ENCODE measurements at places on chromosomes 1 and 21.

DNA sequence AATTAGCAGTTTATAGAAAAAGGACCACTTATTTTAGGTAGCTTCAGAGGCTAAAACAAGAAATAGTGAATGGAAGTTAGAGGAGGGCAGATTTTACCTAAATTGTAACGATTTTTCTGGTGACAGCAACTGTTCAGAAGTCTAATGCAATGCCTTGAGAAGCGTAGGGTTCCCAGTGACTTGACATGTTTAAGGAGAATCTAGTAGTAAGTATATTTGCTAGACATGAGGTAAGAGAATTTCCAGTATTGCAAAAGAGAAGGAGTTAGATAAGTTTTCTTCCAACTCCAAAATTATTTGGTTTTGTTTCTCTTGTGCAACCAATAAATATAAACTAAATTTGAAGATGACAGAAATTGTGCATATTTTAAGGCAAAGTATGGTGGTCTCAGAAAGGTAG, 140.0 kb downstream of the SMYD3 start:
- no peak for DNase-seq

- no peak for DNase-seq
Measured at GRCh38 chr1:241007668-241008067, 349.3 kb downstream of the RGS7 start.

DNA sequence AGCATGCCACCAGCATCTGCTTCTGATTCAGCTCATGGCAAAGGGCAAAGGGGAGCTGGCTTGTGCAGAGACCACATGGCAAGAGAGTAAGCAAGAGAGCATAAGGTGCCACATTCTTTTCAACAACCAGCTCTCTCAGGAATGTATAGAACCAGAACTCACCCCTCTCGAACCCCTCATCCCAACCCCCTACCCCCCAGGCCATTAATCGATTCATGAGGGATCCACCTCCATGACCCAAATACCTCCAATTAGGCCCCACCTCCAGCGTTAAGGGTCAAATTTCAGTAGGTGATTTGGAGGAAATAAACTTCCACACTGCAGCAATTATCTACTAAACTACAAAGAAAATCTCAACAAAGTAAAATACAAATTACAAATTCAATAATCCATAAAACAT, 32.2 kb upstream of the LRRC7 start:
- no peak for DNase-seq

DNA sequence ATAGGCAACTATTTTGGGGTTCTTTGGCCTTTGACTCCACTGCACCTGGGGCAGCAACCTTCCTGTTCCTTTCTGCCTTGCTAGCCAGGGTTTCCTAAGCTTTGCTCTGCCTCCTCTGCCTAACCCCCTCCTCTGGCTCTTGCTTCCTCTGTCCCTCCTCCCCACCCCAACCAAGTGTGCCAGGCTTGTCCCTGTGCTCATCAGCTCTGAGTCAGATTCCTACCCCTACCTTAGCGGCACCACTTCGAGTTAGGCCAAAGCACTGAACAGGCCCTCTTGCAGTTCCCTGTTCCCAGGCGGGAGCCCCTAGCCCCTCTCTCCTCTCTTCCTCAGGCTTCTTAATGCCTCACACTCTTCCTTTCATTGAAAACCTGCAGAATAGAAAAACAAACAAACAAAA, 74.8 kb upstream of the HAO2 start:
- no peak for DNase-seq

GRCh38 chr1:54365847-54366246, 40.3 kb downstream of the SSBP3 start:
- DNase-seq = no peak

- DNase-seq = no peak
Measured at GRCh38 chr1:200006711-200007110, 20.8 kb upstream of the NR5A2 start.

All from stimulated activated CD4-positive, alpha-beta T cell treated with anti-CD3 and anti-CD28 coated beads, TNF-alpha, amount 100 ng/mL, for 1 hour (primary cell).